ENCODE measurements at places on chromosomes 3 and 15.

- DNase-seq: no peak
These were observed 45.1 kb downstream of the APH1B start for GRCh38 chr15:63322541-63322940.

- DNase-seq: no peak
These were observed 524.5 kb upstream of the TGFBR2 start for GRCh38 chr3:30081904-30082303.

GRCh38 chr3:30810625-30811024 is 83.8 kb downstream of the GADL1 start:
- no peak for DNase-seq

- DNase-seq: no peak
These were observed 987 bp downstream of the PRTG start for GRCh38 chr15:55741833-55742497.

DNA sequence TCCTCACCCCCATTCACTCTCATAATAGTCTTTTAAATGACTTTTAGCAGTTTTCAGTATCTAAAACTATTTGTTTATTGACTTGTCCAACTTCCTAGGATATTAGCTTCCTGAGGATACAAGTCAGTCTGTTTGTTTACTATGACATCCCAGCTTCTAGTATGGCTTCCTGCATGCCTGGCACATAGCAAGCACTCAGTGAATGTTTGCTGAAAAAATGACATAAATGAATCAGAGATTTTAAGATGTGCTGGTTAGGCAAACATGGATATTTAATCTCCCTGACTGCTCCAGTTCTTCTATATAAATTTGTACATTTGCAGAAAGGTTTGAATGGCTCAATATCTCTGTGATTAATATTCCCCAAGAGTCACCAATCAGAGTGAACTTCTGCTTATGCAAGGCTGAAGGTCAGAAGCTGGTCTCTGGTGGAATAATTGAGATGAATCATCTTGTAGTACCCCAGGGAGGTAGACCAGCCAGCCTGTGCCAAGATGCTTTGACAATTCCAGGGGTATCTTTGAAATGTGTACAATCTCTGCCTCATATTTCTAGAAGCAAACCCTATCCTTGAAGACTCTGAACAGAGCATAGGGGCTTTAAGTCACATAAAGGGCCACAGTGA is 219.0 kb upstream of the LMCD1 start:
- DNase-seq: no peak

- no peak for DNase-seq
These were observed 24.4 kb upstream of the COPG1 start for GRCh38 chr3:129224984-129225393.
